ENCODE measurements at places on chromosomes 11 and 22.

- DNase-seq = no peak
These were observed 10.6 kb upstream of the GLYATL1 start for GRCh38 chr11:58928691-58929090.

DNA sequence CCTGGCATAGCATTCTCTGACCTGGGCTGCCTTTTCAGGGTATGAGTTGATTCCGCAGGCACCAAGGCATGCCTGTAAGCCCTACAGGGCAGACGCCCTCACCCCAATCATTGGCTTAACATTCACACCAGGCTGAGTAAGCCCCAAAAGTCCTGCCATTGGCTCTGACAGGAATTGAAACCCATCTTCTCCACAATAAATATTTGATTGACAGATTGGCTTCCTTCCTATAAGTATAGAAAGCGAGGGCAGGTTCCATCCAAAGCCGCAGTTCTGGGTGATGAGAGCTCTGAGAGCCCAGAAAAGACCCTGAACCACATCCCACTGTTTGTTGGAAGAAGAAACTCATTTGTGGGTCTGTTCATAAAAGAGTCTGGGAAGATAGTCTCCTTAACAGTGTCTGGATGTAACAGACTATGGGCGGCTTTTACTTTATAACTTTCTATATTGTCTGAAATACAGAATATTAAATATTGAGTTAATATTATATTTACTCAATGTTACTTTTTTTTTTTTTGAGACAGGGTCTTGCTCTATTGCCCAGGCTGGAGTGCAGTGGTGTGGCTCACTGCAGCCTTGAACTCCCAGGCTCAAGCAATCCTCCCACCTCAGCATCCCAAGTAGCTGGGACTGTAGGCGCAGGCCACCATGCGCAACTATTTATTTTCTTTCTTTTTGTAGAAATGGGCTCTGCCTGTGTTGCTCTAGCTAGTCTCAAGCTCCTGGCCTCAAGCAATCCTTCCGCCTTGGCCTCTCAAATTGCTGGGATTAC is 46.8 kb downstream of the FAM83F start:
- DNase-seq = no peak

GRCh38 chr22:20238901-20239675 is 29.0 kb downstream of the RTN4R start:
- peak; percentile 62 for DNase-seq

- DNase-seq = no peak
These were observed 14.8 kb upstream of the WDR74 start for GRCh38 chr11:62854013-62854824.

GRCh38 chr11:132042296-132042695 is 671.9 kb downstream of the NTM start:
- DNase-seq = no peak

DNA sequence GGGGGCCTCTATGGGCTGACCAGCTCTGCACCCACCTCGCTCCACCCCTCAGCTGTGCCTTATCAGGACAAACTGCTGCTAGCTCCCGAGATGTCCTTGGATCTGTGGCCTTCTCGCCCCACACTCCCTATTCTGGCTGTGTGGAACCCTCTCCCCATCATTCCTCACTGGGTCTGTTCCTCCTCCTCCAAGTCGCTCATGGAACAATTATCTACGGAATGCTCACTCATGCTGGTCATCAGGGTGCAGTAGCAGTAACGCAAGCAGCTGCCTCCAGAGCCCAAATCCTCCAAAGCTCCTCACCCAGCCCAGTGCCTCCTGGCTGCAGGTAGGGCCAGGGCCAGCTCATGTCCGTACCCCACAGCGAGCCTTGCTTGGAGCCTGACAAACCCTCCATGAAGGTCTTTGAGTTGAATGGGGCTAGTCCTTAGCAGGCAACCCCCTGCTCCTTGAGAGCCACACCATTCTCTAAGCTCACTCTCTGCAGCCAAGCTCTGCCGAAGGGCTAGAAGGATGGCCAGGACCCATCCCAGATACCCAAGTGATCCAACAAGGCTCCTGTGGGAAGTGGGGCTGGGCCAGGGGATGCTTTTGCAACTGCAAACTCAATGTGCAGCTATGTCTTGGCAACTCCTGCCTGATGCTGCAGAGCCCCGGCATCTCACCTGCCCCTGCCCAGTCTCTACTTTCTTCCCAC is 977.8 kb downstream of the TBC1D22A start:
- no peak for DNase-seq

GRCh38 chr11:37908219-37908548 is 1310.1 kb upstream of the RAG2 start:
- peak; percentile 5 for DNase-seq

GRCh38 chr11:70886676-70887541 is 365.5 kb downstream of the SHANK2 start:
- no peak for DNase-seq

DNA sequence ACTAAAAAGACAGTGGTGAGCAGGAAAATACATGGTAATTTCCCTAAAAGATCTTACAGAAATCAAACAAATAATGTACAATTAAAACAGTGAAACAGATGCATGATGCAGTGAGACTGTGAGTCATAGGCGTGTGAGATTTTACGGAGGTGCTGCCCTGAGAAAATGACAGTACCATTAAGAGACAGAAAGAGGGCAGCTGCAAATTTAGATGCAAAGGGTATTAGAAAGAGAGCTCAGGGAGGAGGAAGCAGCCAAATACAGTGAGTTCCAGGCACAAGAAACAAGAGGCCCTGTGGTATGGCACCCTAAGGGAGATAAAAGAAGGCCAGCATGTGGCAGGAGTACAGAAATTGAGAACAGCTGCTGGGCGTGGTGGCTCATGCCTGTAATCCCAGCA is 88.5 kb upstream of the FIBIN start:
- no peak for DNase-seq

- peak; percentile 79 for DNase-seq
These were observed 886 bp downstream of the PITPNM1 start for GRCh38 chr11:67504005-67504949.

GRCh38 chr22:39291523-39291922 is 27.9 kb downstream of the RPL3 start:
- DNase-seq = no peak

- no peak for DNase-seq
These were observed 14.4 kb downstream of the FBLN1 start for GRCh38 chr22:45516923-45517675.

DNA sequence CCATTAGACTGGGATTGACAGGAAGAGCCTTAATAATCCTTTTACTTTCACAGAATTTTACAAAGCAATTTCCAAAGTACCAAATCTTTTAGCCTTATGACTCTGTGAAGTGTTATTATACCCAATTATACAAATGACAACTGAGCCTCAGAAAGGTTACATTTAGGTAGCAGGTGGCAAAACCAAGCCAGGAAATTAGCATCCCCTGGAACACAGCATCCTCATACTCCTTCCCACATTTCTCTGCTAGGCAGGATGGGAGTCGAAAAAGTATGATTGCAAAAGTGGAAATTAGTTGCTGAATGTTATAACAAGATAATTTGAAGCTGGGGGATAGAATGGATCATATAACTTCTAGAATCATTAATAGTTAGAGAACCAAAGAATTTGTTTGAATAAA is 359.7 kb upstream of the PDGFD start:
- DNase-seq = no peak

DNA sequence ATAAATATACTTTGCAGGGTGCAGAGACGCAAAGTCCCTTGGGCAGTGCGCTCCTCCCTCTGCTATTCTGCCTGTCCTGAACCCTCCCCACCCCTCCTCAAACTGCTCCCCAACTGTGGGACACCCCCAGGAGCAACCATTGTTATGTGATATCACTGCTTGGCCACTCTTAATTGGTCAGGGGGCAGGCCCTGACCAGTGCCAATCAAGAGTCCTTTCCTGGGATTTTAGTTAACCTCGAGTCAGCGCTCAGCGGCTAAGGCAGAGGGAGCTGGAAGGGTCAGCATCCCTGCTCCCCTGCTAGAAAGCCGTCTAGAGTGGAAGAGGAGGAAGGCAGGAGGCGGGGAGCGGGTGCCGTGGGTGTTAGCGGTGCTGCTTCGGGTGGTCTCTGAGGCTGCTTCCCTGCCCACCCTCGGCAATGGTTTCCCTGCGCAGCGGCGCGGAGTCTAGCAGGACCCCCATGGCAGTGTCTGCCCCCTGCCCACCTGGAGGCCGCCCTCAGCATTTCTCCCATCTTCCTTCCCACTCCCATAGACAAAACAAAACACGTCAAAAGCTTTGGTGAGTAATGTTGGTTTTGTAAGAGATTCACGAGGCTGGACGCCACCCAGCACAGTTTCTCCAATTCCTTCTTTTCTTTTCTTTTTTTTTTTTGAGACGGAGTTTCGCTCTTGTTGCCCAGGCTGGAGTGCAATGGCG is 38.4 kb upstream of the A4GALT start:
- no peak for DNase-seq

GRCh38 chr11:73856031-73856567 is 20.5 kb downstream of the COA4 start:
- DNase-seq = no peak

GRCh38 chr22:28656181-28656580 is 23.5 kb downstream of the TTC28 start:
- no peak for DNase-seq

DNA sequence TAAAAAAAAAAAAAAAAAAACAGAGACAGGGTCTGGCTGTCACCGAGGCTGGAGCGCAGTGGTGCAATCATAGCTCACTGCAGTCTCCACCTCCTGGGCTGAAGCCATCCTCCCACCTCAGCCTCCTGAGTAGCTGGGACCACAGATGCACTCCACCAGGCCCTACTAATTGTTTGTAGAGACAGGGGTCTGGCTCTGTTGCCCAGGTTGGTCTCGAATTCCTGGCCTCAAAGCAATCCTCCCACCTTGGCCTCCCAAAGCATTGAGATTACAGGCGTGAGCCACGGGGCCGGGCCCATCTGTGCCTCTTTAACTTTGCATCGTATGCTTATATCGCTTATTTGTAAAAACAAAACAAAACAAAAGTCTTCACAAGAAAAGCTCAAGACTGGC is 3.1 kb downstream of the CPT1A start:
- no peak for DNase-seq

- DNase-seq = no peak
These were observed 497.0 kb upstream of the TENM4 start for GRCh38 chr11:79937676-79938334.

- DNase-seq = peak; percentile 83
These were observed 673.1 kb downstream of the KCNA4 start for GRCh38 chr11:29343465-29344333.

GRCh38 chr11:131464461-131464860 is 94.0 kb downstream of the NTM start:
- no peak for DNase-seq

DNA sequence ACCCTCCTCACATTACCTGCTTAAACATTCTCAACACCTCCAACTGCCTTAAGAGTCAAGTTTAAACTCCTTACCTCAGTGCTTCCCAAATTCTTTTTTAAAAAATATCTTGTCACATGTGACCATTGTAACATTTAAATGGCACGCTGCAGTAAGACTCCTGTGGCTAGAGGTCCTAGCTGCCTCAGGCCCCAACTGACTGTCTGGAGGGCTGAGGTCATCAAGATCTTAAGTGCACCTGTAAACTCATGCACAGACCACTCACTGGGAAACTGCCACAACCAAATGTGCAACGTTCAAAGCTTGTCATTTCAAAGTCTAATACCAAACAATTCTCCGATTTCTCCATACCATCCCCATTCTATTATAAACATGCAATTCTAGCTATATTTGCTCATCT is 16.4 kb upstream of the CCDC34 start:
- DNase-seq = no peak

- DNase-seq = no peak
These were observed 6.1 kb downstream of the BRSK2 start for GRCh38 chr11:1395773-1396374.

DNA sequence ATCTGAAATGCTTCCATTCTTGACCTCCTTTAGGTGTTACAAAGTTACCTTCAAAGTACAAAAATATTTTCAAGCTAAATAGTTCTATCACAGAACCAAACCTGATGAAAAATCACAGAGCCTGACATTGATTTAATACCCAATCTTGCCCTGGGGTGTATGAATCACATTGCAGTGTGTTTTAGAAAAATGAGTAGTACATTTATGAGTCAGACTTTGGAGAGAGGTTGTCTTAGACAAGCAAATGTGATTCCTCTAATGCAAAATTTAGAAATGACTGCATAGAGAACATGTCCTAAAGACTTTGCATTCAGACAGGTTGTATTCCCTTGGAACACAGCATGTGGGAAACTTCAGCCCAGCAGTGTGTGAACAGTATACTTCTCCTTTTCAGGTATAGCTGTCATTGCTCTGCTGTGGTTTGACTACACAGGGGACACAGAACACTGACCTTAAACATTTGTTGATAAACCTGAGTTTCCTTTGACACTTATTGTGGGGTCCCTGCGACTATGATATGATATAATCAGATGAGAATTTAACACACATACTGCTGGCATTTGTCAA is 972.1 kb downstream of the JRKL start:
- no peak for DNase-seq

- DNase-seq = no peak
These were observed 56.1 kb downstream of the FLI1 start for GRCh38 chr11:128749974-128750373.

DNA sequence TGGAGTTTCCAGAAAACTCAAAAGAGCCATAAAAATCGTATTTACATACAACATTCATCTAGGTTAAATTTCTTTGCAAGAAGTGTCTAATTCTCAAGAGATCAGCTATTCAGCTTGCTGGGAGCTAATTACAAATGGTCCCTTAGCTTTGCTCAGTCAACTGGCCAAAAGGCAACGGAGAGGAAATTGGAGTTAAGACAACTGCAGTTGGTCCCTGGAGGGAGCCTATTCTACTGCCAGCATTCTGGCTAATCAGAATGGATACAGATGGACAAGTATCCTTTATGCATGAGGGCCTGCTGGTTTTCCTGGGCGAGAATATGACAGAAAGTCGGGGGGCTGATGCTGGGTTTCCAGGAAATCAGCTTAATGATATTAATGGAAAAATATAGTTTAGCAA is 45.5 kb downstream of the KCNJ1 start:
- DNase-seq = no peak
